ENCODE measurements at places on chromosomes 1 and 21.

GRCh38 chr1:54221113-54221834 lies 21.3 kb downstream of the MRPL37 start:
- ATAC-seq, result peak; percentile 45

DNA sequence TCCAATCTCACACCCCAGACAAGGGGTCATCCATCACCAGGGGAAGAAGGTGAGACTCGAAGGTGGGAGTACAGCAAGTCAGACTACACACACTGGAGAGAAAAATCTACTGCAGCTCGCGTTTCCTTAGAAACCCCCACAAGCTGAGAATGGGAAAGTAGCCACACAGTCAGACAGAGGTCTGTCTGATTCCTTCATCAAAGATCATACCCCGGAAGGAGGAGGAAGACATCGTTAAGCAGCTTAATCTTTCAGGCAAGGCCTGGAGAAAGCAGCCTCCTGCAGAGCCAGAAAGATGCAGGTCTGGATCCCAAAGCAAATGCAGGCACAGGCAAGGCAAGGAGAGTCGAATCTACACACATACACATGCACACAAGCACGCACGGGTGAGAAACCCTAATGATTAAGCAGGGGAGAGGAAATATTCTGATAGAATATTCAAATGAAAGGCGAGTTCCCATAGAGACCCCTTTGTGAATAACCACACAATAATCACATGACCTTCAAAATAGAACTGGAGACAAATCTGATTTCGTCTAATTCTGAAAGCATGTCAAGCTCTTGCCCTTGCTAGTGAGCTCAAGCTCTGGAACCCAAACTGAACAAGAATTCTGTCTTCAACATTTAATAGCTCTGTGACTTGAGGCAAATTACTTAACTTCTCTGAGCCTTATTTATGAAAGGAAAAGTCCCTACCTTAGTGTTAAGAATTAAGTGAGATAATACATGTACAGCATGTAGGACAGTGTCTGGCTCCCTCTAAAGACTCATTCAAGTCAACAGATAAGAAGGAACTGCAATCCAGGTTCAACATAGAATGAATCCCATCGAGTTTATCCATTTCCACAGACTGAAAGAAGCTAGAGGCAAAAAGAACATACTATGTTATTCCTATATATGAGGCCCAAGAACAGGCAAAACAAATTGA lies 387.8 kb downstream of the OMA1 start:
- no peak for ATAC-seq

- no peak for ATAC-seq
Measured at GRCh38 chr1:205088341-205088740, 4.1 kb upstream of the TMEM81 start.

DNA sequence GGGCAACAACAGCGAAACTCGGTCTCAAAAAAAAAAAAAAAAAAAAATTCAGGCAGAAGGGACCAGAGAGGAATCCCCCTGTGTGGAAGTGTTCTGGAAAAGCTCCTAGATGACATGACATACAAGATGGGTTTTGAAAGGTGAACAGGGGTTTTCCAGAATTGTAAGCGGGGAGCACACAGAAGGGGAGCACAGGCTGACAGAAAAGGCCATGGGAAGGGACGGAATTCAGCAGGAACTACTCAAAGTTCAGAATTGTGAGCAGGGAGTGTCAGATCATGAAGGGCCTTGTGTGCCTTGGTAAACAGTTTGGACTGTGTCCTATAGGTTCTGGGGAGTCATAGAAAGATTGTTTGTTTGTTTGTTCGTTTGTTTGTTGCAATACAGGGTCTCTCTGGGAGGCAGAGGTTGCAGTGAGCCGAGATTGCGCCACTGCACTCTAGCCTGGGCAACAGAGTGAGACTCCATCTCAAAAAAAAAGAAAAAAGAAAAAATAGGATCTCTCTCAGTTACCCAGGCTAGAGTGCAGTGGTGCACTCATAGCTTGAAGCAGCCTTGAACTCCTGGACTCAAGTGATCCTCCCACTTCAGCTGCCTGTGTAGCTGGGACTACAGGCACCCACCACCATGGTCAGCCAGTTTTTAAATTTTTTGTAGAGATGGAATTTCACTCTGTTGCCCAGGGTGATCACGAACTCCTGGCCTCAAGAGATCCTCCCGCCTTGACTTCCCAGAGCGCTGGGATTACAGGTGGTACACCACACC lies 1.2 kb upstream of the RHBDL2 start:
- no peak for ATAC-seq

GRCh38 chr1:58575551-58576324 lies 1.3 kb downstream of the TACSTD2 start:
- ATAC-seq, result no peak

- ATAC-seq, result peak; percentile 5
Measured at GRCh38 chr1:54806931-54807611, 5.9 kb upstream of the TTC22 start.

- no peak for ATAC-seq
Measured at GRCh38 chr21:38240129-38240528, 16.7 kb upstream of the KCNJ15 start.
